Brain microvascular endothelial cell (primary cell): ENCODE measurements at places on chromosomes 5 and 9.
A peak's percentile ranks its signal among the peaks of the same experiment; 100 is the strongest.

DNA sequence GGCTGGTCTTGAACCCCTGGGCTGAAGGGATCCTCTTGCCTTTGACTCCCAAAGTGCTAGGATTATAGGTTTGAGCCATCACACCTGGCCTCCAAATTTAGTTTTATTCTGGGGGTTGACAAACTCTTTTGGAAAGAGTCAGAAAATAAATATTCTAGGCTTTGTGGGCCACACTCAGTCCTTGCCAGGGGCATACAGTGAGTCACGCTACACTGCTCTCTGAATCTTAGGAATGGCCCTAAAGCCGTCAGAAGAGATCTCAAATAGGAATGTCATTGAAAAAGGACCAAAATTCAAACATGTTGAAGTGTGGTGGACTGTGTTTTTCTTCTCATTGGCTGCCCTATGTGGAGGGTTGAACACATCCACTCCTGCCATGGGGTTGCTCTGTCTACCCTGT lies 127.7 kb upstream of the BASP1 start:
- DNase-seq = peak; percentile 28

DNA sequence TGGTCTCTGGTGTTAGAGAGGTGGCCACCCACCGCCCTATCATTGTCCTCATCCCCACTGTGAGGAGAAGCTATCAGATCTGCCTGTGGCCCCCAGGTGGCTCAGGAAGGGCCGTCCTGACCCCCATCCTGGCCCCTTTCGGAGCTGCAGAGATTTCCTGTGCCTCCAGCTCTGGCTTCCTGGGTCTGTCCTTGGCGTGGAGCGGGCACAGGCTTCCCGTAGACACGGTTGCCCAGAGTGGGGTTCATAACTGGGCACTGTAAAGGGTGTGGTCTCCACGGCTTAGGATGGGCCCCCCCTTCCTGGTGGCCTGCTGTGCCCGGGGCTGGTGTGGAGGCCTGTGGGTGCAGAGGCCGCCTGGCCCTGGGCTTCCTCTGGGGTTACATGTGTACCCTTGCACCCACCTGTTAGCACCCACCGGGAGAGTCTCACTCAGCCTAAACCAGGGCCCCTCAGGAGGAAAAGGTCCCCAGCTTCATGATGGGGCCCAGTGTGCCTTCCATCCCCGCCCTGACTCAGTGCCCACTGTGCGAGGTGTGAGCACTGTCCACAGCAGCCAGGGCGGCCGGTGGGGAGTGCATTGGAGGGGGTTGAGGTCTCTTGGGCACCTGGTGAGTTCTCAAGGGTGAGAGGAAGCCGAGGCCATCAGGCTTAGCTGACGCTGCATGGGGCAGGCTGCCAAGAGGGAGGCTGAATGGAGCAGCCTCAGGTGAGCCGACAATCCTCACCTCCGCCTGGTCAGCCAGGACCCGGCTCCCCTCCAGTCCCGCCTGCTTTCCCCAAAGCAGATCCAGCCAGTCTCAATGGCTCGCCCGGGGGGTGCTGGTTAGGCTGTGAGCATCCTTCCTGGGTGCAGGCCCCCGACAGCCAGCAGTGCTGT lies 15.3 kb upstream of the AJM1 start:
- no peak for DNase-seq

DNA sequence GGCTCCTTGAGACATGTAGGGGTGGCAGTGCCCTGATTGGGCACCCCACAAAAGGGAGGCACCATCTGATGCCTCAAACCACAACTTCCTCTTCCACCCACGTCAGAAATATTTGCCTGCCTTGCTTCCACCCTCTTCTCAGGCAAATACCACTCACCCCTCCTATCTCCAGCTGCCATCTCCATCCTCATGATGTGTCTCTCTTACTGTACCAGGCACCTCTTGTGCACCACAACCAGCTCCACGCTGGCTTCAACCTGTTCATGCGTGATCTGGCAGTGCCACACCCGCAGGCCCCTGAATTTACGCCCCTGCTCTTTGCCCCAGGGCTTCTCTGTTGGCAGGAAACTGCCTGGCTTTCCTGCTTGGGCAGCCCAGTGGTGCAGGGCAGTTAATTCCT lies 87.8 kb upstream of the HSPA9 start:
- no peak for DNase-seq

DNA sequence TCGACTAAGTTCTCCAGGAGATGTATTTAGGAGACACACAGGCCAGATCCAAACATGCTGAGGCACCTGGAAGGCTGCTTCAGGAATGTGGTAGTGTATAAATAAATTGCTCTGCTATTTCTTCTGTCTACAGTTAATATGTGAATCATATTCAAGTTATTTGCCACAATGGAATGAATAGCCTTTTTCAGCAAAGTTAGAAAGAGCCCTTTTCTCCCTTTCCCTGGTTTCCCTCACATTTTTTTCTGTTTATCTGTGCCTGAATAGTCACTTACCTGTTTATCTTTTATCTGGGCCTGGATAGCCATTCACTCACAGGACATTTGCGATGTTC lies 44.1 kb upstream of the CLINT1 start:
- no peak for DNase-seq

GRCh38 chr5:16914584-16914983 lies 21.5 kb downstream of the MYO10 start:
- no peak for DNase-seq

- no peak for DNase-seq
Measured at GRCh38 chr5:173581408-173582215, 34.8 kb downstream of the BOD1 start.

- DNase-seq = no peak
Measured at GRCh38 chr5:81638471-81638870, 112.4 kb downstream of the SSBP2 start.

GRCh38 chr5:57176350-57176857 lies 2.5 kb downstream of the GPBP1 start:
- no peak for DNase-seq

GRCh38 chr5:60184606-60185005 lies 291.1 kb upstream of the PDE4D start:
- no peak for DNase-seq

DNA sequence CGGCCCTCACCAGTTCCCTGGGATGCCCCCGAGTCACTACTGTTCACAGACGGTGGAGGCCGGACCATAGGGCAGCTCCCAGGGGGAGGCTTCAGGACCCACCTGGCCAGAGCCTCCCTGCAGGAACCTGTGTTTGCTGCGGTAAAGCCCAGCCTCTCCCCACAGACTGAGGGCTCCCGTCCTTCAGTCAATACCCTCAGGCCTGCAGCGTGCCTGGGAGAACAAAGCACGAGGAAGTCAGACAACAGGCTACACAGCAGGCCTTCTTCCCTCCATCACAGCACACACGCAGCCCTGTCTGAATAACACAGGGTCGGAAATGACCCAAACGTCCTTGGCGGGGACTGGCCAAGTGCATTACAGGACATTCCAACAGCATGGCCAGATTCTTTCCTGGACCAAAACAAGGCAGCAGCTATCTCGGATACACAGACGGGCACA lies 34.4 kb downstream of the COL23A1 start:
- DNase-seq = no peak

- no peak for DNase-seq
Measured at GRCh38 chr5:95735406-95735805, 4.3 kb downstream of the RHOBTB3 start.

GRCh38 chr5:71907608-71908145 lies 188.6 kb downstream of the CARTPT start:
- DNase-seq = no peak

- DNase-seq = no peak
Measured at GRCh38 chr9:127368852-127369402, 28.0 kb upstream of the SLC2A8 start.

- DNase-seq = peak; percentile 47
Measured at GRCh38 chr5:149128023-149128875, 13.0 kb upstream of the ABLIM3 start.

DNA sequence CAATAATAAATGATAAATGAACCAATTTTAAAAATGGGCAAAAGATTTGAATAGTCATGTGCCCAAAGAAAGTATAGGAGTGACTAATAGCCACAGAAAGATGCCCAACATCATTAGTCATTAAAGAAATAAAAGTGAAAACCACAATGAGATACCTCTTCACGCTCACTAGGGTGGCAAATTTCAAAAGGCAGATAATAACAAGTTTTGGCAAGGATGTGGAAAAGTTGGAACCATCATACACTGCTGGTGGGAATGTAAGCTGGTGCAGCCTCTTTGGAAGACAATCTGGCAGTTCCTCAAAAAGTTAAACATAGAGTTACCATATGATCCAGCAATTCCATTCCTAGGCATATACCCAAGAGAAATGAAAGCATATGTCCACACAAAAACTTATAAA lies 1819.8 kb downstream of the MAT2B start:
- peak; percentile 0 for DNase-seq

DNA sequence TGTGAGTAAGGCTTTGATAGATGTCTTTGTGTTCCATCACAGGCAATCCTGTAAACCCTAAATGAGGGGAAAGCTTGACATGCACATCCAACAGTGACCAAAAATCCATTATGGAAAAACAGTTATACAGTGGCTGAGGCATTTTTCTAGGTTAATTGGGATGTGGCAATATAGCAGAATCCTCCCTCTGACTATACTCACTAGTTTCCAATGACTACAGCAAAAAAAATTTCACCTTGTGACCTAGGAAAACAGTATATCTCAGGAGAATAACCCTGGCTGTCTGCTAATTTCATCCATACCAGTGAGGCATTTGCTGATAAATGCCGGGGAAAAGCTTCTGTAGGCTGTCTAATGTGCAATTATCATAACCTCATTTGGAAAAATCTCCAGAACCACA lies 49.9 kb upstream of the SNCAIP start:
- peak; percentile 39 for DNase-seq

GRCh38 chr5:54804521-54804920 lies 180.9 kb downstream of the ESM1 start:
- DNase-seq = no peak

- DNase-seq = no peak
Measured at GRCh38 chr5:111255169-111255568, 31.0 kb downstream of the CAMK4 start.

DNA sequence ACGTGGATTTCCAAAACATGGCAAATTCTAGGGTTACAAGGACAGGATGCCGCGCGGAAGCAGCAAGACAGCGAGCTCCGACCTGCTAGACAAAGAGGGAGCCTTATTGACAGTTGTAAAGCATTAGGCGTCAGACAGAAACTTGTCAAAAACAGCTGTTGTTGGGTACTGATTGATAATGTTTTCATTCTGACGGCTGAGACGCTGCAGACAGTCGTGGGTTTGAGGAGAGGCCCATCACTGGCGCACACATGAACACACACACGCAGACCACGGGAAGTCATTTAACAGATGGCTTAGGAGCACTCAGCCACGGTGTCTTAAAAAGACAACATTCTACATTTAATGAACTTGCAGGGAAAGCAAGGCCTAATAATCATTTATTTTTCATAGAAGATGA lies 324.0 kb downstream of the NDUFS4 start:
- DNase-seq = no peak

GRCh38 chr5:132688536-132689339 lies 14.9 kb downstream of the IL4 start:
- no peak for DNase-seq

DNA sequence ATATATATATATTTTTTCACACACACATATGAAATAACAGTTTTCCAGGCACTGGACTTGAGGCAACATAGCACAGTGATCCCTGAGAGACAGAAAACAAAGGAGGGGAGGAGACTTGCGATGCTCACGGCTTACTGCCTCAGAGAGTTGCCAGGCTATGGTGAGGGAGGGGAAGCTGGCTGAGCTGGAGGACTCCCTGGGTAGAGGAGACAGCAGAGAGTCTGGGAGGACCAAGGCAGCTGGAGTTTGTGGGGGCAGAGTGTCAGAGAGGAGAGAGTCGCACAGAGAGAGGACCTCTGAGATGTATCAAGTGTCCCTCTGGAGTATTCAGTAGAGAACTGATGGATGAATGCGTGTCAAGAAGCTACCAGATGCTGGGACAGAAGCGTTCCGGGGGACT lies 23.1 kb upstream of the QSOX2 start:
- DNase-seq = no peak
